ENCODE measurements at places on chromosomes 3 and 15.

GRCh38 chr3:160564258-160564911 is 986 bp downstream of the KPNA4 start:
- no peak for DNase-seq

DNA sequence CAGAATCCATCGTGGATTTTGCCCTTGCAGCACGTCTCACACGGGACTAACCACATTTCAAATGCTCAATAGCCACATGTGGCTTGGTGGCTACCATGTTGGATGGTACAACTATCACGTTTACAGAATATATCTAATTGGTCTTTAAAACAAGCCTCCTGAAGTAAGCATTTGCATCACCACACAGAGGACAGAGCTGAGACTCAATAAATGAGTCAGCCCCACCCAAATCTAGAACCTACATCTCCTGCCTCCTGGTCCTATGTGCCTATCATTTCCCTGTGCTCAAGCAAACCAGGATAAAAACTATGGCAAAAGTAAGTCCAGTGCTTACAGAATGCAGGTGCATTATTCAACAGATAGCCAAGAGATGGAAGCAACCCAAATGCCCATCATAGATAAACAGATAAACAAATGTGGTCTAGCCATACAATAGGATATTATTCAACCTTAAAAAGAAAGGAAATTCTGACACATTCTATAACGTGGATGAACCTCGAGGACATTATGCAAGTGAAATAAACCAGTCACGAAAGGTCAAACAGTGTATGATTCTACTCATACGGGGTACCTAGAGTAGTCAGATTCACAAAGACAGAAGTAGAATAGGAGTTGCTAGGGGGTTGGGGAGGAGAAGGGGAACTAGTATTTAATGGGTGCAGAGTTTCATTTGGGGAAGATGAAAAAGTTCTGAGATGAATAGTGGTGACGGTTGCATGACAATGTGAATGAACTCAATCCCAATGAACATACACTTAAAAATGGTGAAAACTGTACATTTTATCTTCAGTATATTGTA is 43.9 kb downstream of the SRGAP3 start:
- no peak for DNase-seq

DNA sequence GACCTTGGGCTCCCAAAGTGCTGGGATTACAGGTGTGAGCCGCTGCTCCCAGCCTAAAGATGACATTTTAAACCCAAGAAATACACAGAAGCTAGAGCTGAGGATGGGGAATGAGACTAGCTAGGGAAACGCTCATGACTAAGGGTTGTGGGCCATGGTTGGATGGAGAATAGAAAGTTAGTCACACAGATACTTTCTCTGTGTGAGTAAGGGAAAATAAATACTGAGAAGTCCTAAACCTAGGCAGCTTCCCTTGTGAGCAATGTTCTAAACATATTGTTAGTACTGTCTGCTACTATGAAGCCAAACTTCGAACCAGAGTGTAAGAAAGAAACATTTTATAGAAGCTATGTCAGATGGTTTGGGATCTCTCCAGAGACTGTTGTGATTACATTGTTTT is 304.8 kb upstream of the STAC start:
- peak; percentile 3 for DNase-seq

- DNase-seq: no peak
These were observed 34.3 kb downstream of the PRR23E start for GRCh38 chr3:127226946-127227842.

DNA sequence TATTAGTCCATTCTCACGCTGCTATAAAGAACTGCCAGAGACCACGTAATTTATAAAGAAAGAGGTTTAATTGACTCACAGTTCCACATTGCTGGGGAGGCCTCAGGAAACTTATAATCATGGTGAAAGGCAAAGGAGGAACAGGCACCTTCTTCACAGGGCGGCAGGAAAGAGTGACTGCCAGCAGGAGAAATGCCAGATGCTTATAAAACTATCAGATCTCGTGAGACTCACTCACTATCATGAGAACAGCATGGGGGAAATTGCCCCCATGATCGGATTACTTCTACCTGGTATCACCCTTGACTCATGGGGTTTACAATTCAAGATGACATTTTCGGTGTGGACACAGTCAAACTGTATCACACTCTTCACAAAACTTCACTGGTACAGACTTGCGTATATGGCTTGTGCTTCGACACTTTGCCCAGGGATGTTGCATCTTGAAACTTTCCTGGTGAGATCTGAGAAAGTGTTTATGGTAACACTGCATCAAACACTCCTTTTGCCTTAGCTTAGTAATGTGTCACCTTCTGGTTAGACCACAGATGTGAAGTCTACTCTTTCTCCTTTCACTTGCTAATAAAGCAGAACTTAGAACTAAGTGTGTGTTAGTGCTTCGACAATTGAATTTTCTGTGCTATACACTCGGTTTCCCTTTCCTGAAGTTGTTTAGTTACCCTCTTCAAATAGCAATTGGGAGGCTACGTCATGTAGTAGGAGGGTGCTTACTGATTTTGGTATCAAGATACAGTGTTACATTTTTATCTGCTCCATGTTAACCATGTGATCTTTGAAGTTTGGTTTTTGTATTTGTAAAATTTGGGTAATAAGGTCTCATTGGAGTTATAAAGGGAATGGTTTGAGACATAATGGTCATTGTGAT is 185.7 kb downstream of the LPP start:
- no peak for DNase-seq

- no peak for DNase-seq
These were observed 145.3 kb downstream of the TJP1 start for GRCh38 chr15:29676961-29677402.

GRCh38 chr3:159502986-159503385 is 485.6 kb upstream of the IL12A start:
- DNase-seq: no peak

- DNase-seq: no peak
These were observed 1.9 kb upstream of the GPD1L start for GRCh38 chr3:32104492-32104891.

- no peak for DNase-seq
These were observed 538.8 kb upstream of the ZNF717 start for GRCh38 chr3:76324101-76324500.

DNA sequence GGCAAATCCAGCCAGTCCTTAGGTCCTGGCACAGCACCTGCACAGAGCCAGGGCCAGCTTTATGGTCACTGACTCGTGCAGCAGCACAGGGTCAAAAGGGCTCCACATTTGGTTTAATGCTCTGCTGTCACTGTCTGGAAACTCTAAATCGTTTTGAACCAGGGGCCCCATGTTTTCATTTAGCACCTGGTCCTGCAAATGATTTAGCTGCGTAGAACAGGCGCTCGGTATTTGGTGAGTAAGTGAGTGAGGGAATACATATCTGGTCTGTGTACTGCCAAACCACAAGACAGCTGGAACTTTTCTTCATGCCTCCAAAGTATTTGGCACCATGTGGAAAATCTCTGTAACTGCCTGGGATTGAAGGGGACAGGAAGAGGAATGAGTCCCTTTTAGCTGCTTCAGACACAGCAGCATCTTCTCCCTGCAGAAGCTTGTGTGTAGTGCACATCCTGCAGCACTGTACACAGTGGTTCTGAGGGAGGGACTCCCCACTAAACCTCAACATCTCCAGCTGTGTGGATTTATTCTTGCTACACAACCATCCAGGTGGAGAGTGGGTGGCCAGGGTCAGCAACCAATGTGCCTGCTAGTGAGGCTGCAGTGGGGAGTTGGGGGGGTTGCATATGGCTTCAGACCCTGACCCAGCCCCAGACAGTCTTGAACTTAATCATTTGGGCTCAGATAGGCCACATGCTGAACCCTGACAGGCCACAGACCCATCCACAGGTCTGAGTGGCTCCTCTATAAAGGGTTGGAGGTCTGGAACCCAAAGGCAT is 1.1 kb downstream of the SH2D7 start:
- peak; percentile 65 for DNase-seq

- no peak for DNase-seq
These were observed 847.6 kb upstream of the ALCAM start for GRCh38 chr3:104519068-104519467.

DNA sequence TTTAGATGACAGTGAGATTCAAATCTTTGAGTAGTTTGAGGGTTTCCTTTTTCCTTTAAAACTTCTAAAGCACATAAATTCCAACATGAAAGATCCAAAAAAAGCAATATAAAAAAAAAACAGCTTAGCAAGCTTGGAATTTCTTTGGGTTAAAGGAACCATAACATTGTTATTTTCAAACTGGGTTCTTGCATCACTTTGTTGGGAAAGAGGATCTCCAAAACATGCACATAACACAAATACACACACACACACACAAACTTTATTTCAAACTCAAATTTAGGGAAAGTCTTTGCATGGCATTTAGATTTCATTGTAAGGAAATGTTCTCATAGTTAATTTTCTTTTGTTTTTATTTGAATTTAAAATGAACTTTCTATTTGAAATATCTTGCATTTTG is 79.2 kb upstream of the COL8A1 start:
- no peak for DNase-seq

GRCh38 chr3:179771797-179772196 is 119.0 kb downstream of the USP13 start:
- DNase-seq: no peak

GRCh38 chr3:197027896-197028727 is 1.5 kb downstream of the MELTF start:
- no peak for DNase-seq

DNA sequence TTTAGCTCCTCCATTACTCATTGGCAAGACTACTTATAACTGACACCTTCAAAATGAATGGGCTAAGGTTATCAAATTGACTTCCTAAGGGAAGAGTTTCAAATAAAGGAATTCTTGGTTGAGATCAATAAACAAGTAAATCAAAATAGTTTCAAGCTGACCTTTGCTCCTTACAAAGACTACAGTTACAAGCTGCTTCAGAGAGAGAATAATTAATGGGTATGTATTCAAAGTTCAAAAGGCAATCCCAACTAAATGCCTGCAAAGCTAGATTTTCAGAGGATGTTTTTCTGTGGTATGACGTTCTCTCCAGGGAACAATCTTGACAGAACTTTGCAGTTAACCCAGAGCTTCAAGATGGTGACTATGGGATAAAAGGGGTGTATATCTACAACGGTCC is 153.7 kb downstream of the SUCLG2 start:
- no peak for DNase-seq

- DNase-seq: no peak
These were observed 15.9 kb downstream of the HPS3 start for GRCh38 chr3:149145356-149145755.

- no peak for DNase-seq
These were observed 423.1 kb downstream of the PLCL2 start for GRCh38 chr3:17307887-17308286.

- no peak for DNase-seq
These were observed 5.8 kb downstream of the CCR9 start for GRCh38 chr3:45892161-45892560.

DNA sequence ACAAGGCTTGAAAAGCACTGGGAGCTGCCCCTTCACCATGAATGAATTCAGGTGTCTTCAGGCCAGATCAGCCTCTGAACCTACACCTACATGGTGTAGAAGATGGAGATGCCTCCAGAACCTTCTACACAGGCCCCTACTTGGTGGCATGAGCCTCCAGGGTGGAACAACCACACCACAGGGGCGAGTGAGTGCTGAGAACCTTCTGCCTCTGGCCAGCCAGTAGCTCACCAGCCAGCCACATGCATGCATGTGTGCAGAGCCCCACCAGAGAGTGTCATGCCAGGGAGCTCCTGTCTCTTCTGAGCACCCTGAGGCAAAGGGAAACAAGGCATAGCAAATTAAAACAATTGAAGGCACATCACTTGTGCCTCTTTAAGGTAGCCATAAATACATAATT is 161.8 kb upstream of the TOPAZ1 start:
- DNase-seq: no peak

GRCh38 chr15:85607141-85607806 is 187.5 kb downstream of the KLHL25 start:
- DNase-seq: no peak

GRCh38 chr15:96107916-96108315 is 222.6 kb upstream of the NR2F2 start:
- peak; percentile 7 for DNase-seq

GRCh38 chr3:20043396-20043795 is 3.1 kb downstream of the KAT2B start:
- DNase-seq: no peak

DNA sequence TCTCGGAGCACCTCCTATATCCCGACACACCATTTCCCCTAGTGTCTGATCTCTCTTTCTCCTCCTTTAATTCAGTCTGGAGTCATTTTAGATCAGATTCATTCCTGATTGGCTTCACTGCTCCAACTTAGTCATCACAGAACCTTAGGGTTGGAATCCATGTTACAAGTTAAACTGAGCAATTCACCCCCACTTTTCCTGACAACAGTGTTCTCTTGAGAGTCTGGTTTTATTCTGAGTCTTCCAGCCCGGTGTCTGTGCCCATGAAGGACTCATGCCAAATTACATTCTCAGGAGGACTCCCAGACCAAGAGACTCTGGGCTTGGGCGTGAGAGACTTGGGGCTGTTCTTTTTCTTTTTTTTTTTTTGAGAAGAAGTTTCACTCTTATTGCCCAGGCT is 57.5 kb downstream of the LPP start:
- no peak for DNase-seq

- no peak for DNase-seq
These were observed 69.2 kb downstream of the MAP2K5 start for GRCh38 chr15:67611370-67612369.

GRCh38 chr3:21892104-21892503 is 141.1 kb upstream of the ZNF385D start:
- DNase-seq: no peak

GRCh38 chr15:86915811-86916331 is 836.2 kb downstream of the AGBL1 start:
- DNase-seq: peak; percentile 7

GRCh38 chr3:8629151-8630021 is 15.2 kb downstream of the SSUH2 start:
- peak; percentile 62 for DNase-seq

GRCh38 chr15:38829086-38829485 is 264.5 kb upstream of the RASGRP1 start:
- no peak for DNase-seq

DNA sequence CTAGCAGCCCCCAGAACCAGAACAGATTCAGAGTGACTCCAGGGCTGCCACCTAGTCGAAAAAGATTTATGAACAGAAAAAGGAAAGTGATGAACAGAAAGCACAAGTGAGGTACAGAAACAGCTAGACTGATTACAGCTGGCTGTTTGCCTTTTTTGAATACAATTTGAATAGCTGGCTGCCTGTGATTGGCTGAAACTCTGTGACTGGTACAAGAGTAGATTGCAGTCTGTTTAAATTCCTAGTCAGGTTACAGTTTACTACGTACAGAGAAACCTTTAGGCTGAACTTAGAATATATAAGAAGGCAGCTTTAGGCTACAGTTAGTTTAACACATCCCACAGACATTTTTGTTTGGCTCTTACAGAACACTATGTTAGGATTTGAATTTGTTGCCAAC is 10.0 kb downstream of the CCDC13 start:
- no peak for DNase-seq

DNA sequence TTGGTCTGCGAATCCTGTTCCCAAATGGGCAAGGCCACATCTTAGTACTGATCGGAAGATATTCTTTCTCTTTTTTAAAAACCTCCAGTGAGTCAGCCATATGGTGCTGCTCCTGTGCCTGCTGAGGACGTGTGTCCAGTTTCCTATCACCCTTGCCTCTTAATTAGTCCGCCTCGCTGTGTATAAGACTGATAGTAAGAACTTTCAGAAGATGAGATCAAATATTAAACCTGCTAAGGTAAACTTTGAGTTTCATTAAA is 612 bp downstream of the UBA5 start:
- DNase-seq: no peak

All from GM04503 (cell line).